ENCODE measurements at places on chromosomes 2 and 18.

GRCh38 chr2:108253106-108253505 is 13.3 kb downstream of the SULT1C3 start:
- DNase-seq: no peak

DNA sequence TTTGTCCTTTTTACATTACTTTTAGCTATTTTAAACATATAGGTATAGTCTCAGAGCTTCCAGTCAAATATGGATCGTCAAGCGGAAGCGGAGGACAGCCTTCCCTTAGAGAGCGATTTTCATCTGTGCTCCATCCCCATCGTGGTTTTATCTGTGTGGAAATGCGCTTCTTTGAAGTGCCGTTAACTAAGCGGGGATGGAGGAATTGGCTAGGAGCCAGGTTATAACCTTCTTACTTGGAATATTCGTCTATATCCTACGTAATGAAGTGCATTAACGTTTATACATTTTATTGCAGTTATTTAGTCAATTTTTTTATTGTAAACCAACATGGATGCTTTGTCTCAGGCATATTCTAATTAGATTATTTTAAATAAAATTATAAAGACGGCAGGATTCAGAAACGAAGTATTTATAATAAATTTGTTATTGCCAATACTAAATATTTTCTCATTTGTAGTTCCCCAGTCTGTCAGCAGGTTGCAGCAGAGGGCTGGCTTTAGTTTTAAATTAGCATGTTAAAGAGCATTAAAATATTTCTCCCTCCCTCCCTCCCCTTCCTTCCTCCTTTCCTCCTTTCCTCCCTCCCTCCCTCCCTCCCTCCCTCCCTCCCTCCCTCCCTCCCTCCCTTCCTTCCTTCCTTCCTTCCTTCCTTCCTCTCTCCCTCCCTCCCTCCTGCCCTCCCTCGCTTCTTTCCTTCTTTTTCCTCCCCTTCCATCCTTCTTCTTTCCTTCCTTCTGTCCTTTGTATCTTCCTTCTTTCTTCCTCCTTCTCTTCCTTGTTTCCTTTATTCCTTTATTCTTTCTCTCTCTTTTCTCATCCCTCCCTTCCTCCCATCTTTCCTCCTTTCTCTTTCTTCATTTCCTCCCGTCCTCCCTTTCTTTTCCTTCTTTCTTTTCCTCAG is 80.6 kb upstream of the DOCK10 start:
- no peak for DNase-seq

GRCh38 chr2:238515377-238515776 is 88.7 kb downstream of the ASB1 start:
- no peak for DNase-seq

DNA sequence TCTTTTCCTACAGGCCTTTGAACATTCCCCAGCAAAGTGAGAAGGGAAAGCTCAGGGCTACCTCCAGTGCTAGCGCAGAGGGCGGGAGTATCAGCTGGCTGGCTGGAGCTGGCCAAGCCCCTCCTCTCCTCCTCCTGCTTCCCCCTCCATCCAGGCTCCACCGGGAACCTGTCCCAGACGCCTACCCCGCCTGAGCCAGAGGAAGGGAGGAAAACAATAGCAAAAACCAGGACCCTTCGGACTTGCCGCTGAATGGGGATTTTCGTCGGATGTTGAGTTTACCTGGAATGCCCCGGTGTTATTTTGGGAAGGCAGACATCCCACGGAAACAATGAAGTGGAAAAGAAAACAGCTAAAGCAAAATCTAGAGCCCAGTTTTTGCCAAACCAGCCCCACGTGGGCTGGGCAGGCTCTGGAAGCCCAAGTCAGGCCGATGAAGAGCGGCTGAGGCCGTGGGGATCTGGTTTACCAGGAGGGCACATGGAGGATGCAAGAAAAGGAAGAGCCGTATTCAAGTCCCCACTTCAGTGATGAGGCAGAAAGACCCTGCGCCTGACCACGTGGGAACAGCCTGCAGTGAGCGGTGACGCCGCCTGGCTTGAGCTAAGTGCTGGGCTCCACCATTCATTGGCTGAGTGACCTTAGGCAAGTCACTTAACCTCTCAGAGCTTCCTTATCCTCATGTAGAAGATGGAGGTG is 100.4 kb upstream of the LCLAT1 start:
- no peak for DNase-seq

DNA sequence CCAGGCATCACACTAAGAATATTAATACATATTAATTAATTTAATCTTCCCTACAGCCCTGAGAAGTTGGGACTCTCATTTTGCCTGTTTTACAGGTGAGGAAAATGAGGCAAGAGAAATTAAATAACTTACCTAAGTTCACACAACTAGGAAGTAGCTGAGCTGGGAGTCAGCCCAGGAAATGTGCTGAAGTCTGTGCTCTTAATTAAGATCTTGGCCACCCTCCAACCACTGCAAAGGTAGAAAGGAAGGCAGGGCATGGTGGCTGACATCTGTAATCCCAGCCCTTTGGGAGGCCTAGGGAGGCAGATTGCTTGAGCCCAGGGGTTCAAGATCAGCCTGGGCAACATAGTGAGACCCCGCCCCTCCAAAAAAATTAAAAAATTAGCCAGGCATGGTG is 12.9 kb upstream of the MGAT4A start:
- DNase-seq: no peak

DNA sequence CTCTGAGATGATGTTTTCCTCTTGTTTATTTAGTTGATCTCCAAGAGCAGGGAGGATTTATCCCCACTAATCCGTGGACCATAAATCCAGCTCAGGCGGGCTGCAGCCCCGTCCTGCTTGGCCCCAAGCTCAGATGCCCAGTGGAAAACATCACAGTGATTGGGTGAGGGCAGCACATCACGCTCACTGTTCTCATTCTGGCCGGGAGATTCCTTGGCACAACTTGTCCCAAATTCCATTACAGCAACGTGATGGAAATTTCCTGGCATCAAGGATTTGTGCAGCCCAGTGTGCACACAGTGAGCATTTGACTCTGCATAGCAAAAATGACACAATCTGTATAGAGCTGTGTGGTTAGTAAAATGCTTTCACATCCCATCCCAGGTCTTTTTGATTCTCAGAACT is 96.8 kb downstream of the VAPA start:
- no peak for DNase-seq

DNA sequence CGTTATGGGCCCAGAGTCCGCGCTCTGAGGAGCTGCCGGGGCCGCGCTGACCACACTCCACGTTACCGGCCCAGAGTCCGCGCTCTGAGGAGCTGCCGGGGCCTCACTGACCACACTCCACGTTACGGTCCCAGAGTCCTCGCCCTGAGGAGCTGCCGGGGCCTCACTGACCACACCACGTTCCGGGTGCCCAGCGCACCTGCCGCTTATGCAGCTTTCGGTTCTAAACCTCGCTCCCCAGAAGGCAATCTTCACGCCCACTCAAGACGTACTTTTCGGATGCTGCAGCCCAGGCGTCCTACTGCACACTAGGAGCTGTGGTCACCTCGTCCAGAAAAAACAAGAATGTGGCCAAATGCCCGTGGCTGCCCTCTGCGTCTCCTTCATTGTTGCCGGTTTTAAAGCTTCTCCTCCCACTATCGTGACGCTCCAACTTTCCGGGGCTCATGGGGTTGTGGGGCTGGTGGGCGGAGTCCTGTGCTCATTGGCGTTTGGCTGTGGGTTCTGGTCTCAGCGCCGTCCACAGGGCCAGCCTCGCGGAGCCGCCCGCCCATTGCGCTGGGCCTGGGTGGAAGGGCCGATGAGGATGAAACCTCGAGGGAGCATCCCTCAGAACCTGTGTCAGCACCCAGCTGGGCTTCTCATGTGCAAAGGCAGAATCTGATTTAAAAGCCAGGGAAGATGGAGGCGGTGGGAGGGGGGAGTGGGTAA is 11.9 kb downstream of the KCNG2 start:
- no peak for DNase-seq

- no peak for DNase-seq
These were observed 8.6 kb upstream of the NCK2 start for GRCh38 chr2:105736145-105736544.

- DNase-seq: no peak
These were observed 60.7 kb upstream of the ASAP2 start for GRCh38 chr2:9145752-9146430.

- no peak for DNase-seq
These were observed 370 bp downstream of the KLHL29 start for GRCh38 chr2:23385351-23385747.

DNA sequence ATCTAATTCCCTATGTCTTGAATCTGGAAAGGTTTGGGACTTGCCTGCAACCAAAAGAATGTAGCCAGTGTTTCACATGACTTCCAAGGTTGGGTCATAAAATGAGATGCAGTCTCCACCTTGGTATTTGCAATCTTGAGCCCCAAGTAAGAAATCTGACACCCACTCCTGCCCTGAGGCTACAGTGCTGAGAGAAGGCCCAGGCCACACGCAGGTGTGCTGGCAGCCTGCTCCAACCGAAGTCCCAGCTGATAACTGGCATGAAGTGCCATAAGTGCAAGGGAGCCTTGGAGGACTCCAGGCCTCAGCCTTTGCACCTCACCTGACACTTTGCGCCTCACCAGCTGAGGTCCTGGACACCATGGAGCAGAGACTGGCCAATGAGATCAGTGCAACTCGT is 182.7 kb downstream of the ANAPC1 start:
- DNase-seq: no peak

DNA sequence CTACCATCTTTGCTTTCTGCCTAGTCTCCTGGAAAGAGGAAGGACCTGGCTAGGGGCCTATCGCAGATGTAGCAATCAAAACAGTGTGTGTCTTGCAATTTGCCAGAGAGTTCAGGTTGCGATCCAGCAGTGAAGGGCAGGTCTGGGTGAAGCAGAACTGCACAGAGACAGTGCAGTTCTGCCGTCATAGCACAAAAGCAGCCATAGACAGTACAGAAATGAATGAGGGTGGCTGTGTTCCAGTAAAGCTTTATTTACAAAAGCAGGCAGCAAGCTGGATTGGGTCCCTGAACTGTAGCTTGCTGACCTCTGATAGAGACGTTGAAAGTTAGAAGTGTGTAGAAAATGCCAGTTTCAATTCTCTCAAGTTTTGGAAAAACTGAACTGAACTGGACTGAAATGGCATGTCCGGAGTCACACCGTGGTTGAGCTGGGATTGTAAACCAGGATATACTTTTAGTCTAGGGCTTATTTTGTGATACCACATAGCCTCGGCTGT is 186.8 kb downstream of the LTBP1 start:
- no peak for DNase-seq

DNA sequence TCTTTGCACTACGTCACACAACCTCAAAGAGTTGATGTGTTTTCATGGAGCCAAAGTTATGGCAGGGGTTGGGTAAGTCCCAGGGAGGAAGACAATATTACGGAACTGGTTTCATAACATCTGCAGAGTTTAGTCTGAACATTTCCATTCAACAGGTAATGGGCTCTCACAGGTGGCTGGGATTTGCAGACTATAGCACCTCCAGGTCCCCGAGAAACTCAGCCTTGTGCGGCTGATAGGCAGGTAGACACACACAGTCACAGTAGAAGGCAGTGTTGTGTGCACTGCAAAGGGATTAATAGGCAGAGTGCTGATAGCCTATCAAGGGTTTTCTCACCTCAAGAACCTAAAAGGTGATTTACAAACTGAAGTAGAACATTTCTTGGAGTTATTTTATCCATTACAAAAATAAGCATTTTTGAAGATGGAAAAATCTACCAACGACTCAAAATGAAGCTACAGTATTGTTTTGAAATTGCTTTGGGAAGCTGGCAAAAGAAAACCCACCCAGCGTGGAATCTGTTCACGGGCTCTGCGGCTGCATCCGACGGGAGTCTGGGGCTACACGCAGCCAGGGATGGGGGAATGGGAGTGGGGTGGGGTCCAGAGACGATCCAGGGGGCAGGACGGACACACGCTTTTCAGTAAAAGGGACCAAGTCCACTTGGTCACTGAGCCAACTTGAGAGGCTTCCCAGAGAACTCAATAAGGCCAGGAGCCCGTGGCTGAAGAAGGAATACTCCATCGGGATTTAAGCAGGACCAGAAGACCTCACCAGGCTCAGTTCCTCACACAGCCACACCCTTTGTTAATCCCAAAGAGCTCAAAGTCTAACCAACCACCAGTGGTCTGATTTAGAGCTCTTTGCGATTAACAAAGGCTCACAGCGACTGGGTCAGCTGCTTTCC is 82.9 kb downstream of the CHRNA1 start:
- DNase-seq: no peak

DNA sequence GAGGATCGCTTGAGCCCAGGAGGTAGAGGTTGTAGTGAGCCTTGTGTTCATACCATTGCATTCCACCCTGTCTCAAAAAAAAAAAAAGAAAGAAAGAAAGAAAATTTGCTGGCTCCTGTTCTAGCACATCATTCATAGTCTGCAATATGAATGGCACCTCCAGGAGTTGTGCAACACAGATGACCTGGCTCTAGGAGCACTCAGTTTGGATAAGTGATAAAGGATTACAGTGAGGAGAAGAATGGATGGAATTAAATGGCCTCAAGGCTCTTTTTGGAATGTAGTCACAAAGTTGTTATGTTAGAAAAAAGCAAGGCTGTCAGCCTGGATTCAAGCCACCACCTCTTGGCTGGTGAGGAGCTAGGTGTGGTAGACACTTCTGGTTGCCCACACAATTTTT is 21.5 kb upstream of the SPRED2 start:
- DNase-seq: no peak

DNA sequence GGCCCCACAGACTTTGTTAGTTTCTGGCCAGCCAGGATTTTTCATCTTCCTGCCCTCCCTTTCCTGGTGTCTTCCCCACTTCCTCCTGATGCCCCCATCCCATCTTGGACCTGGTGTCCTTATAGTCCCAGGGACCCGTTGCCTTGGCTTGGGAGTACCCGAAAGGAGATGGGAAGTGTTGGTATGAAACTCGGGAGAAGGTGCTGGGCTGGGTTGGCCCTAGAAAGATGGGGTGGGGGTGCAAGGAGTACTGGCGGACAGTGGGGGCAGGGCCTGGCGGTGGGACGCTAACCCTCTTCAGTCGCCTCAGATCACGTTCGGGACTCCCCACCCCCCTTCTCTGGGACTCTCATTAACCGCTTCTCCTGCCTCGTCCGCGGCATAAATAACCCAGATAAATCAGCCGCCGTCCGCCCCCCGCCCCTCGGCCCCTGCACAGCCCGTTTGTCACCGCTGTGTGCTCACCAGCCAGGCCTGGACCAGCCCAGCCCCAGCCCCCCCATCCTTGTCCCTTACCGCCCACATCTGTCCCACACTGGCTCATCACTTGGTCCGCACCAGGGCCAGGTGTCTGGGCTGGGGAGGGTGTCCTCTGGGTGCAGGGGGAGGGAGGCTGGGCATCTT is 3.7 kb upstream of the ASIC4 start:
- no peak for DNase-seq

GRCh38 chr18:26074246-26074645 is 16.2 kb downstream of the SS18 start:
- DNase-seq: no peak

GRCh38 chr2:63189026-63189425 is 138.4 kb downstream of the OTX1 start:
- no peak for DNase-seq

DNA sequence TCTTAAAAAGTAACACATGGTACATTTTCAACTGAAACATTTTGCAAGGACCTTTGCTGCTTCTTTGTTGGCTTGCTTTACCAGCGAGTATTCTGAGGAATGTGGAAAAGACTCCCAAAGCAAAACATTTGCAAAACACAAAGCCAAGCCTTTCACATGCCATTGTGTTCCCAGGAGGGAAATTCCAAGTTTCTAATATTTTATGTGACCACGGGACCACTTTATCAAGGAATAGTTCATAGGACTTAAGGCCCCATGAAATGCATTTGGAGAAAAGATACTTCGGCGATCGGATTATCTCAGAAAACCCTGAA is 26.2 kb downstream of the CYP27C1 start:
- DNase-seq: no peak

Data from activated effector memory CD4-positive, alpha-beta T cell treated with Interleukin-2 at 50 U/mL for 16 hours (primary cell).